ENCODE measurements at places on chromosomes 11 and 22.

DNA sequence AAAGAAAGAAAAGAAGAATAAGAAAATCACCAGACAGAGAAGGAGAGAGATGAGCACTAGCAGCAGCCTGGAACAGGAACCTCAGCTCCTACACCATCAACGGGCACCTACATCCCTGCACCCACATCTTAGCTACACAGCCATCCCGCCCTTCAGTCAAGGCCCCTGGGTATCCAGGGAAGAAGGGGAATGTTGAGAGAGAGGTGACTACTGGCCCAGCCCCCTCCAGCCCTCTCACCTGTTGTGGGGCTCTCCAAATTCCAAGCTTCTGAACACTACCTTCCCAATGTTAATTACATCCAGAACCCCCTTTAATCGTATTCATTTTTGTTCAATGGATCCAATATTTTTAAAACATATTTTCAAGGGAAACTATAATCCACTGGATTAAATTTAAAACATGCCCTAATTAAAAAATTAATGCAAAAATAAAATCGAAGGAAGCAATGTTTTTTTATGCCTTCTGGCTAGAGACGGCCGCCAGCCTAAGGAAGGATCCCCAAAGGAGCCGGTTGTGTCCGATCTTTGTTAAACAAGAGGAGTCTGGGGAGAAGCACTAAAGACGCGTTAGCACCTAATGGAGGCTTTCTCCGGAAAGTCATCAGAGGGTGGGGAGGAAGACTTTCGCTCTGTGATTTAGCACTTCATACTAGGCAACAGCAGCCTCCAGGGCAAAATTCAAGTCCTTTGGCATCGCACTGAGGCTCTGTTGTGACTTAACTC, 9.5 kb downstream of the TPST2 start:
- DNase-seq: peak; percentile 86

DNA sequence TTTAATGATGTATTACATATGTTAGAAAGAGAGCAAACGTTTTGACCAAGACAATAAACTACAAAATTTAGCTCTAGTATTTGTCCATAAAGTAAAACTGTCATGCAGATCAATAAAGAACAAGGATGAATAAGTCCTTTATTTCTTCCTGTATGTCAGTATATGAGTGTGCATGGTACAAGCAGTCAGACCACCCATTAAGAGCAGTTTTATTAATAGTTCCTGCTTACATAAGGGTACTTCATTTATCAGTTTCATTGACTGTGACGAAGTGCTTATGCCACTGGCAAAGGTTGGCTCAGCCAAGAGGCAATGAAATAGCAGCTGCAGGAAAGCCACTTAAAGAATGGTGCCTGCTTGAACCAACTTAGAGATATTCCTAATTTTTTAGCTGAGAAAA, 913.0 kb upstream of the CNTN5 start:
- no peak for DNase-seq

DNA sequence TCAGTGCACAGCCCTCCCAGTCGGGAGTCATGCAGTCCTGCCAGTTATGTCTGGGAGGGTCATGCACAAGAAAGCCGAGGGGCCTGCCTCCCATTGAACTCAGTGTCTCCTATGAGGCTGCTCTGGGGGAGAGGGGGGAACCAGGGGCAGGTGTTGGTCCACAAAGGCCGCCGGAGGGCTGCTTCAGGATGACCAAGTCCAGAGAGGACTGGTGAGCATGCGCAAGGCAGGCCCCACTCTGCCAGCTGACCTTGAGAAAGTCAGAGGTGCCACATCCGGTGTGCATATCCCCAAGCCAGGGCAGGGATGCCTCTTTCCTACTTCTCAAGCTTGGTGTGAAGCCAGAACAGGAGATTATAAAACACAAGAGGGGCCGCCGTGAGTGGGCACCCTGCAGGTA, 4.4 kb downstream of the SCN4B start:
- DNase-seq: no peak

DNA sequence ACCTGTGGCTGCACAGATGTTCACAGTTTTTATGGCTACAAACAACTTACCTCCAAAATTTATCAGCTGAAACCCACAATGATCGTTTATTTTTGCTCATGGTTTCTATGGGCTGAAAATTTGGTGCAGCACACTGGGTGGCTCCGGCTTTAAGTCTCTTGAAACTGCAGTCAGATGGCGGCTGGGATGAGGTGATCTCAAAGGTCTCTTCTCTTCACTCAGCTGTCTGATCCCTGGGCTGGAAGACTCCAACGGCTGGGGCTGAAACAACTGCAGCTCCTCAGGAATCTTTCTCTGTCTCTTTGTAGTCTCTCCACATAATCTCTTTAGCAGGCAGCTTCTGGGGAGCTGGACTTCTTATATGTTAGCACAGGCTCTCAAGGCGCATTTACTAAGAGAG, 117.3 kb upstream of the FAT3 start:
- peak; percentile 58 for DNase-seq

DNA sequence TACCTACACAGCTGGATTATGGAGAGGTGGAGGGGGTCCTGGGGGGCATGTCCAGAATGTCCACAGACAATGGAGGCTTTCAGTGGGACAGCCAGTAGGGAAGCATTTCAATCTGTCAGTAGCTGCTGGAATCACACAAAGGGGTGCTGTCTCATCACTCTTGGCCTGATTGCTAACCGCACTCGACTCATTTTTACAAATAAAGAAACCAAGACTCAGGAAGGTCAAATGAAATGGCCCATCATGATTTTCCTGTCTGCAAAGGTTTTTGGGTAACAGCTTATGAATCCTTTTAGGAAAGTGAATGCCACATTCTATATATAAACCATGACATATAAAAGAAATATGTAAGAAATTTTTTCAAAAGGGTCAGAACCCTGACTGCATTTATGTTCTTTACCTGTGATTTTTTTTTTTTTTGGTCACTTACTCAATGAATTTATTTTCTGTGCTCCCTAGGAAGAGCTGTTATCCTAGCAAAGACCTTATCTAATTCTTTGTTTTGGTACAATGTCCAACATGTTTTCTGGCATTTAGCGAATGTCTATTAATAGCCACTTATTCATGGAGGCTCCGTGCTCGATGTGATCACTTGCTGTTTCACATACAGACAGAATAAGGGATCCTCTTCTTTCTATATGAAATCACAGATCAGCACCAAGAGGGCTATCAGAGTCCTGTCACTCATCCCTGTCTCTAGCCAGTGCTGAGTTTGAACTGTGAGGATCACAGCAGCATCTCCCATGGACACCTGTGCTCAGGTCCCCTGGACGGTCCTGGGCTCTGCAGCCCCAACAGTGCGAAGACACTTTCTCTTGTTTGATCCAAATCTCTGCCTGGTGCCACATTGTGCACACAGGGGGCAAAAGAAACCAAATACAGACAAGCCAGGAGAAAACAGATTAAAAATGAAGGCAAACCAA, 979.7 kb downstream of the NTM start:
- no peak for DNase-seq

DNA sequence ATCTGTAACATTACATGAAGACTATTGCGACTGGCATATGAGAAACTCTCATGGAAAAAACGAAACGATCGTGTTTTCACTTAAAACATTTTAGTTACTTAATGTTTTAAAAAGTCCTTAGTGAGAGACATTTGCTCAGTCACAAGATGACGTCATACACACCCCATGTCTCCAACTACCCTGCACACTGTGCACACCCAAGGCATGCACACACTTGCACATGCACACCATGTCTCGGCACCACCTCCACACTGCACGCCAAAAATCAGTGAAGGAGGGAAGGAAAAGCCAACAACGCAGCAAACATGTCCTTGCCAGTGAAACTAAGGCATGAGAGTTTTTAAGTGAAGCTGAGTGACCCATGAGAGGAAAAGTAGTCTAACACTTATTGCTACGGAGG, 18.0 kb downstream of the NCAPD3 start:
- DNase-seq: no peak

GRCh38 chr11:117861151-117862018, 15.1 kb downstream of the FXYD6 start:
- DNase-seq: peak; percentile 93

DNA sequence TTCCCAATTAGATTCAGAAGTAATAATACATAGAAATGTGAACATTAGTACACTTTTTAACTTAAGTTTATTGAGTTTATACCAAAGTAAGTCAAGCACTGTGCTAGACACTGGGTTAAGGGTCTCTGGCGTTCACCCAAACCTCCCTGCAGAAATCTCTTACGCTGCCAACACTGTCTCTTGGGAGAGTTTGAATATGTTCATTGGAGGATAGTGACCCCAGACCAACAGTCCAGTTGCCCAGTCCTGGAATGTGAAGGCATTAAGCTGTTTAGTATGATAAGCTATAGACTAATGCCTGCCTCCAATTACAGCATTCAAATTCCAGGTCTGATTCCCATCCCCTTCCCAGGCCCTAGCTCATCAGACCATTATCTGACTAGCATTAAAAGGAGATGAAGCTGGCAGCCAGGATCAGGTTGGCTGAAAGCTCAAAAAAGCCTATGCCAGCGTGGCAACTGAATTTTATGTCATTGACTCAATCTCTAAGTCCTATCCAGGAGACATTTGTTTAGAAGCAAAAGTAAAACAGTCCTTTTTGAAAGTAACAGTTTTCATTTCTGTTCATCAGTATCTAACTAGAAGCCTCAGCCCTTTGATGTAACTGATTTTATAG, 77.8 kb downstream of the SFI1 start:
- no peak for DNase-seq

GRCh38 chr11:107222916-107223460, 204.7 kb upstream of the GUCY1A2 start:
- DNase-seq: no peak

DNA sequence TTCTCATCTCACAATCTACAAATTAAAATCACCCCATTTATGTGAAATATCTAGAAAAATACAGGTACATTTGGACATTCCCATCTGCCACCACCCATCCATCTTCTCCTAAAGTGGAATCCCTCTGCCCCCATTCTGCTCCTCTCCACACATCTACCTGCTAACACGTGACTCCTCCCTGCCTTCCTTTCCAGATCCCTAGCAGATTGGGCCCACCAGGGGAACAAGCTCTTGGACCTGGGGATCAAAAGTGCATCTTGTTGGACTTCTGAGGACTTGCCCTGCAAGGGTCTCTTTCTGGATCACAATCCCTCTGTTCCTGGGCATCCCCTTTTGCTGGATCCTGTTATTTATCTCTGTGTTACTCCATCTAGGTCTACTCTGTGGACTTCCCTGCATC, 107.6 kb downstream of the ZNF280B start:
- peak; percentile 10 for DNase-seq

DNA sequence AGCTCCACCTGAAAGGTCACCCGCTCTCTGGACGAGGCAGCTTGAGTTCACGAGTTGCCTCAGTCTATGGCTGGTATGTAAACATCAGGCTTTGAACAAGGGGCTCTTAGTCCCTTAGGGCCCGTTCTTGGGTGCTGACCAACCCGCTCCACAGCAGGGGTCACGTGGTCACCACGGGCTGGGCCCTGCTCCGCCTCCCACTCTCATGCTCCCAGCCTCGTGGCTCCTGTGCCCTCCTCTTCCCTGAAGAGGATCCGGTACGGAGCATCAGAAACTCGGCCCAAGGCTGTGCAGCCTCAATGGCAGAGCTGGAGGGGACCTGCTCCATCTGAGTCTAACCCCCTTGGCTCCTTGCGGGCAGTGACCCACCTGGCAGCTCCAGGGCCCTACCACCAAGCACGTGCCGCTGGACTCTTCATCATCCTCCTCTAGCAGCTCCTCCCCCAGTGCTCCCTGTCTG, 54.2 kb upstream of the TTLL12 start:
- DNase-seq: no peak

DNA sequence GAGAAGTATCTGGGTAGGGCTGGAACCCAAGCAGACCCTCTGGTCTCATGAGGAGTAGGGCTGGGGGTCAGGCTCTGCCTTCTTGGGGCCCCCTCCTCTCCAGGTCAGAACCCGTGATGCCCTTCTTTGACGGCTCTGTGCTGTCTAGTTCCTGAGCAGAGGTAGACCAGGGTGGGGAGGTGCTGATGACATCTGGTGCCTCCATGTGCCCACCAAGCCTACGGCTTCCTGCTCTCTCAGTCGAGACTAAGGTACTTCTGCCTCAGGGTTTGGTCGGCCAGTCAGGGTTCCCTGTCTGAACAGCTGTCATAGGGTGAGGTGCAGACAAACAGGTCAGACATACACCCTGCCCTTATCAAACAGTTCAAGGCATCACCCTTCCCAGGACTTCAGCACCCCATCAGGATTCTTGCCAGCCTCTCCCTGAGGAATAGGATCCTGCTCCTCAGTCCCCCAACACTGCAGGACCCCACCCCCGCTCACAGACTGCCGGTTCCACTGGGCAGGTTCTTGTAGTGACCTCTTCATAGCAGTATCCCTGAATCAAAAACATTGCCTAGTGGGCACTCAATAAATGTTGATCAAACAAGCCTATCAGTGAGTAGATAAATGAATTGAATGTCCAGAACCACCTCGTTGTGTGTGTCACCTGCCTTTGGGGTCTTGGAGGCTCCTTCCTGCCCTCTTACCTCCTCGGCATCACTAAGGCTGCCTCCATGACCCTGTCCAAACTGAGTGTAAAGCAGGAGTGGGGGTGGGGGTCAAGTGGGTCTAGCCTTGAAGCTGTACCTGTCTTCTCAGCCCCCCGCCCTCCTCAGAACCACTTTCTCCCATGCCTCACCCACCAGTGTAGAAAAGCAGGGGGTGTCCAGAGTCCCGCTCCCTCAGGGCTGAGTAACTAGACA, 158.2 kb downstream of the BUD13 start:
- DNase-seq: peak; percentile 29

DNA sequence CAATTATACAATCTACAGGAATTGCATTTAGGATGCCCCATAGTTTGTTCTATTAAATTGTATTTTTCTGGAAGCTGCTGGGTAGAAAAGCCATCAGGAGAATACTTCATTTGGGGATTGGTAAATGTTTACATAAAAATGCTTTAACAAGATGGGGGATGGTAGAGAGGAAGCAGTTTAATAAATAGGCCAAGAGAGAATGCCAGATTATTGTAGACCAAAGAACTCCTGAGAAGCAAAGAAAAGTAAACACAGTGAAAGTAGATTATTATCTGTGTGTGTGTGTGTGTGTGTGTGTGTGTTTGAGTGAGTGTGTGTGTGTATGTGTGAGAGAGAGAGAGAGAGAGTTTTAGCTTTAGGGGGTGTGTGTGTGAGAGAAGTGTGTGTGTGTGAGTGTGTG, 820.4 kb upstream of the CCDC90B start:
- no peak for DNase-seq

DNA sequence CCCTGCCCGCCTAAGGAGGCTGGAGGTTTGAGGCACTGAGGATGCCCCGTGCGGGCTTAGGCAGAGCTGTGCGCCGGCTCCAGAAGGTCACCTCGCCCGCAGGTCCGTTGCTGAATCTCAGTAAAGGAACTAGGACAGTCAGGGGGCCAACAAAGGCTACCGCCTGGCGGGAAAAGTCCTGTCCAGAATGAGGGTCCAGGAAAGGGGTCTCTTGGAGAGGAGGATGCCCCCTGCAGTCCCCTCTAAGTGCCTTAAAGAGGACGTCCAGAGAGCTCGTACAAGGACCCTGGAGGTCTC, 548 bp downstream of the PVALB start:
- DNase-seq: peak; percentile 75

DNA sequence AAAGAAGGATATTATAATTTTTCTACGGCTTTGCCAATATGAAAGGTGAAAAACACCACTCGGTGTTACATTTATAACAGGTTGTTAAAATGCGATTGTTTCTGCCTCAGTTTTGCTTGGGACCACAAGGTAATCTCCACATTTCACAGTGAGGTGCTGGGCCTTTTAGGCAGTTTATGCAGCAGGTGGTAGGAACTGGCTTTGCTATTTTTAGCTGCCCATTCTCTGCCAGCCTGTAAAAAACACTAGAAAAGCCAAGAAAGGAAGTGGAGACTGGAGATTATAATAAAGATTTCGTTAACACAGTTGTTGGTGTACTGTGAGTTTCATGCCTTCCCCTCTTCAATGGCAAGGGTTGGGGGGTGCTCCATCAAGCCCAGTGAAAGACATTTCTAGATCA, 8.0 kb upstream of the MRPL16 start:
- no peak for DNase-seq

Data from endodermal cell (in vitro differentiated cells).